ENCODE measurements at places on chromosomes 2 and 18.
A peak's percentile ranks its signal among the peaks of the same experiment; 100 is the strongest.

GRCh38 chr2:11750422-11750821 is 4.0 kb downstream of the LPIN1 start:
- peak; percentile 69 for DNase-seq

- DNase-seq = no peak
Observed at GRCh38 chr2:232488721-232489300, 1.2 kb upstream of the ECEL1 start.

DNA sequence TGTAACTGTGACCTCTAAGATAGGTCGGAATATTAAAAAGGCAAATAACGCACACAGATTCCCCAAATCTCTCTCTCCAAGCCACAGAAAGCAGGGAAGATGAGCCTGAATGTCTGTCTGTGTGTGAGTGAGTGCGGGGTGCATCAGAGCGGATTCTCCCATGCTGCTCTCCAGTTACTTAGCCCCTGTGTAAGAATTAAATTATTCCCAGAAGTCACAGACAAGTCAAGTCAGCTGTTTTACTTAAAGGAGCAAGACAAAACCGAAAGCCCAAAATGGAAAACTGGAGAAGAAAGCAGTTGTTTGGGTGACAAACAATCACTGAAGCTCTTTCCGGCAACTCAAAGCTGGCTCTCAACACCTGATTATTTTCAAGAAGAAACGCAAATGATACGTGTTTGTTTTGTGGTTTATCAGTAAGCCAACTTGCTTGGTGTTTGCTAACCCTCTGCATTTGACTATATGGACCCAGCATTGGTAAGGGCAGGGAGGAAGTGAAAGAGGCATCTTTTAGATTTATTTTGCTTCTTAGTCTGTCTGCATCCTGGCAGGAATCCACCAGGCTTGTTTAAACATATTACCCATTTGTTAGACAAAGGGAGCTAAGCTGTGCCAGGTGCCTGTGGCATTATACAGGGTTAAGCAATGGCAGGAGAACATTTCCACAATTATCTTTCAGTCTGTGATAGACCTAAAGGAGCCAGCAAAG is 121.5 kb upstream of the CREB1 start:
- DNase-seq = no peak

- DNase-seq = no peak
Observed at GRCh38 chr2:29317077-29317517, 201.9 kb downstream of the CLIP4 start.

- no peak for DNase-seq
Observed at GRCh38 chr2:3434654-3435053, 55.2 kb downstream of the TRAPPC12 start.

GRCh38 chr18:45374878-45375630 is 240.2 kb upstream of the SLC14A2 start:
- no peak for DNase-seq

- no peak for DNase-seq
Observed at GRCh38 chr2:193845604-193846003, 1650.9 kb upstream of the TMEFF2 start.

DNA sequence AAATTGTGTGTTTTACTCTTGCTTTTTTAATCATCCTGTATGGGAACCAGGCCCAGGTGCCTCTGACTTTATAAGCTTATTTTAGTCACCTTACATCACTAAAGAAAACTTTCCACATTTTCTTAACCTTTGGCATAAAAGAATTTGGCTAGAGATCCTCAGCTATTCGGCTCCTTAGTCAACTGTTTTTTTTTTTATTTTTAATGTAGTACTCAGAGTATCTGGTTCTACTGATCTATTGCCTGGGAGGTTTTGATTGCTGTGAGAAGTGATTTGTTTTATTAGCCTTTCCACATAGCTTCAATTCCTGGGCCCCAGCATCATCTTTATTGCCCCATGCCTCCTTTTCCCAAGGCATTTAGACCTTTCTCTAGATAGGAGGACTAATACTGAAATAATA is 121.0 kb downstream of the MYO1B start:
- no peak for DNase-seq

GRCh38 chr2:10282611-10283105 is 20.0 kb upstream of the HPCAL1 start:
- no peak for DNase-seq

DNA sequence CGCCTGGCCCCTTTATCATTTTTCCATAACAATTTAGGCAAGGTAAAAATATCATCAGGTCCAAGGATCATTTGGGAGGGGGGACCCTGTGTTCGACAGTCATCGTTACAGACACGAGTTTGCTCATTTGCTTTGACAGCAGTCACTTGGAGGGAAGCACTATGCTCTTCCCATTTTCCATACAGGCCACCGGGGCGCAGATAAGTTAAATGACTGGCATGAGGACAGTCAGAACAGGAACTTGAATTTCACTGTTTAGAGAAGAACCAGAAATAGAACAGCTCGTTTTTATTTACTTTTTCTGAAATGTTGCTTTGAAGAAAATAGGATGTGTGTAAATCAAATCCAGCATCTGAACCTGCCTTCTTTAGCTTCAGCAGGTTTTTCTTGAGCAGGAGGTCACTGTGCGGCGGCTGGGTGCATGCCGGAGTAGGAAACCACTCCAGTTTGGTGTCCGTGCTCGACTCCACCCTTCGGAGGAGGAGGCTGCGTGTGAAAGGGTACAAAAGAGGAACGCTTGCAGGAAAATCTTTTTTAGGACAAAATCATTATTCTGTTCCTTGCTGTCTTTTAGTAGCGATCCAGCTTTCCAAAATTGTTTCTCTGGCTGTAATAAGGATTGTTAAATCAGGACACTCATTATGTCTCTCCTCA is 15.2 kb downstream of the NPAS2 start:
- DNase-seq = no peak

DNA sequence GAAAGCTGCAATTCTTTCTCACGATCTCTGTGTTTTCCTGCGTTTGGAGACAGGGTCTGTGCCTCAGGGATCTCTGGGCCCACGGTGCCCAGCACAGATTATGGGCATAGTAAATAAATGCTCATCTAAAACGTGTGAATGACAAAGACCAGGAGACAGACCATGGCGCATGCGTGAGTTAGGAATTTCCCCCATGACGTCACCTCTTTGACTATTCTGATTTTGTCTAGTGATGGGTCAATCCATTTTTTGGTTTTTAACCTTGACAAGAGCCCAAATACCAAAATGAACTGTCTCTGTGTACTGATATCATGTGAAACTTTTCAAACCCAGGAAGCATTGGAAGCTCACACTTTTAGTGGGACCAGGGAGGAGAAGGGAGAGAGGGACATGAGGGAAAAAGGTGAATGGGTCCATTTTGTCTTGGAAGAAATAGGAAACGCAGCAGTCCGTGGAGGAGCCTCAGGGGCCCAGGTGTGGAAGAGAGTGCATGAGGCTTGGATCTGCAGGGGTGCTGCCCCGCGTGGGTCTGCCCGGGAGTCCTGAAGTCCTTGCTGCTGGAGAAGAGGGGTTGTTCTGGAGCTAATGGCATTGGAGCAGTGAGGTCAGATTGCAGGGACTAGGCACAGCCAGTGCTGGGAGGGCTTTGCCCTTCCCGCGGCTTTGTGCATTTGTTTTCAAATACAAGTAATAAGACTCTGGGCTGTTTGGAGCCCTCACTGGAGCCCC is 172.2 kb downstream of the ASB1 start:
- no peak for DNase-seq

GRCh38 chr2:217784996-217785543 is 217.7 kb downstream of the TNS1 start:
- no peak for DNase-seq

DNA sequence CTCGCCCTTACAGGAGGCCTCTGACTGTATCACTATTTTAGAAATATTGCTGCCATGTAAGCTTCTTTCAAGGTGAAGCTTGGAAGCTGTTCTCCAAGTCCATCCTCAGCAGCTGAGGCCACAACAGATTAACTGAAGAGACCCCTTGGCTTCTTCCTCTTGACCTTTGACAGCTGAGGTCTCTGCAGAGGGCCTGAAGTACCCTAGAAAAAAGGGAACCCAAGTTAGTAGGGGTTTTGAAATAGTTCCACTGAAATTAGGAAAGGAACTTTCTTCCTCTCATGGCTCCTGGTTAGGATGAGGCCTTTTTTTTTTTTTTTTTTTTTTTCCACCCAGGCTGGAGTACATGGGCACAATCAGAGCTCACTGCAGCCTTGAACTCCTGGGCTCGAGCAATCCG is 15.5 kb upstream of the IHH start:
- DNase-seq = no peak

GRCh38 chr2:67255933-67256615 is 141.1 kb upstream of the ETAA1 start:
- DNase-seq = no peak

GRCh38 chr18:48412339-48412929 is 3.3 kb upstream of the ZBTB7C start:
- peak; percentile 47 for DNase-seq

- no peak for DNase-seq
Observed at GRCh38 chr2:152617456-152618192, 99.6 kb downstream of the PRPF40A start.

- no peak for DNase-seq
Observed at GRCh38 chr2:17976871-17977746, 98.6 kb downstream of the KCNS3 start.

- no peak for DNase-seq
Observed at GRCh38 chr2:31335921-31336585, 78.5 kb downstream of the XDH start.

GRCh38 chr2:23350041-23350791 is 34.8 kb upstream of the KLHL29 start:
- no peak for DNase-seq

- DNase-seq = peak; percentile 28
Observed at GRCh38 chr2:60882971-60883753, 1.8 kb downstream of the REL start.

DNA sequence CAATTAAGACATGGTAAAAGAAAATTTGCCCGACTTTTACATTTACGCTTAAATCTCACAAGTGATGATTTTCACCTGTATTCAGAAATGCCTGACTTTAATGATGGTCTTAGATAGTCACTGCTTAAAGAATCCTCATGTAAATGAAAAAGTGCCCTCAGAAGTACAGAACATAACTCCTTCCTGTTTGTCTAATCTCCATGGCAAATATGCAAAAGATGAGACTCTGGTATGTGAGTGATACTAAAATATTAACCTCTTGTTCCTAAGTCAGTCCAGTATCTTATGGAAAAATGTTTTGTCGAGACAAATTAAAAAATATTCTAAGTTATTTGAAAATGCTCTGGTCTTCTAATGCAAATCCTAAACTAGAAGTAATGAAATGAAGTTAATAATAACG is 29.2 kb downstream of the KCTD1 start:
- DNase-seq = no peak

Measured in activated CD4-positive, alpha-beta T cell treated with anti-CD3 and anti-CD28 coated beads for 36 hours (primary cell).